ENCODE measurements at places on chromosomes 3 and 15.

DNA sequence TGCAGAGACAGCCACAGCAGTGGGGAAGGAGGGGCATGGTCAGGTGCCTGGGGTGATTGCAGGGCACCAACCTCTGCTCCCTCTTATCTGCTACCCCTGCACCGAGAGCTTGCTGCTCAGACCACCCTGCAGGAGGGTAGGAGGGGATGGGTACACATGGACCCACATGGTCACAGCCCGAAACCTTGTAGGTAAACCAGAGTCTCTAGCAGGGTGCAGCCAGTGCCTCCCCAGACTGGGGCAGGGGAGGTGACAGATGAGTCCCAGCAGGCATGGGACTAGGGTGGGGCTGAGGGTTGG lies 49.2 kb downstream of the FAH start:
- DNase-seq: no peak

- DNase-seq: no peak
These were observed 256.5 kb downstream of the THRB start for GRCh38 chr3:24237971-24238706.

DNA sequence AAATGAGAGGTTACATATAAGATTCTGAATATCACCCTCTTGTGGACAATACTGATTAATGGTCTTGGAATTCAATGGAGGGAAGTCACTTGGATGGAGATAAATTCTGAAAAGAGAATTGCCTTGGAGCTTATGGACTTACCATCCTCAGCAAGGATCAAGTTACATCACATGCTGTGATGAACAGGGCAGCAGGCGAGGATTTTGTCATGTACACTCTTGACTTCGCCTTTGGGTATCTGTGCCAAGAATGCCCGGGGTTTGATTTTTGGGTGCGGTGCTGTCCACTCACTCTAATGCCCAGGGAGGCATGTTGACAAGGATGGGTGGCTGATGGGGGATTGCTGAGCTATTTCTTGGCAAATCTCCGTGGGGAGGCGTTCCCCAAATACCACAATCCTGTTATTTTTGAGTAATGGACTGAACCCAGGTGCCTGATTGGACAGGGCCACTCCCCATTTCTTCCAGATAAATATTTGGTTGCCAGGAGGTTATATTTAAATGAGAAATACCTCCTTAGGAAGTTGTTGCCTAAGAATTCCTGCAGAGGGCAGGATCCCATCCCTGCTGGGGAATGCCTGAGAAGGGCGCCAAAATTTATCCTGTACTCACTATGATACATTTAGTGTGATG lies 96.3 kb downstream of the TPRG1 start:
- no peak for DNase-seq

- no peak for DNase-seq
These were observed 27.0 kb downstream of the SH3BP5 start for GRCh38 chr3:15305359-15305844.

GRCh38 chr15:39083213-39083612 lies 497.7 kb upstream of the THBS1 start:
- no peak for DNase-seq

GRCh38 chr3:150286390-150287147 lies 121.5 kb upstream of the TSC22D2 start:
- DNase-seq: no peak

DNA sequence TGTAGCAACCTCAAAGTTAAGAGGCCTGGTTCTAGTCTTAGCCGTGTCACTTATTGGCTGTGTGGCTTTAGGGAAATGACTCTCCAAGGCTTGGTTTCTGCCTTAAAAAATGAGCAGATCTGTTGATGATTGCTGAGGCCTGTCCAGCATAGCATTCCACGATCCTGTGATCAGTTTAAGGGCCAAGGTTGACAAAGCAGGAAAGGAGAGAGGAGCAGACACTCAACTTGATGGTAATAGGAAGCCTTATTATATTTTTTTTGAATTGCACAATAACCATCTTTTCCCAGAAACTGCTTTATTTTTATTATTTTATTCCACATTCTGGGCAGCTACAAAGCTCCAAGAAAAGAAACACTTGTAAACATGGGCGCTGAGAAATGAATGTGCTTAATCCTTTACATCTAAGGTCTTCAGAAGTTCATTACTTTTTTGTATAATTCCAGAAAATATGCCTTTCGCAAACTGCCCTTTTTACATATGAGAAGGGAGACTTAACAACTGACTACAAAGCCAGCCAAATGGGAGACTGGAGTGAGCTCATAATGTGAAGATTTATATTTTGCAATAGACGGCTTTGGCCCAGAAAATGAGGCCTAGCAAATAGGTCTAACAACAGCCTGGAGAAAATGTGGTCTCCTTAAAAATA lies 241.0 kb downstream of the ATP8B4 start:
- no peak for DNase-seq

DNA sequence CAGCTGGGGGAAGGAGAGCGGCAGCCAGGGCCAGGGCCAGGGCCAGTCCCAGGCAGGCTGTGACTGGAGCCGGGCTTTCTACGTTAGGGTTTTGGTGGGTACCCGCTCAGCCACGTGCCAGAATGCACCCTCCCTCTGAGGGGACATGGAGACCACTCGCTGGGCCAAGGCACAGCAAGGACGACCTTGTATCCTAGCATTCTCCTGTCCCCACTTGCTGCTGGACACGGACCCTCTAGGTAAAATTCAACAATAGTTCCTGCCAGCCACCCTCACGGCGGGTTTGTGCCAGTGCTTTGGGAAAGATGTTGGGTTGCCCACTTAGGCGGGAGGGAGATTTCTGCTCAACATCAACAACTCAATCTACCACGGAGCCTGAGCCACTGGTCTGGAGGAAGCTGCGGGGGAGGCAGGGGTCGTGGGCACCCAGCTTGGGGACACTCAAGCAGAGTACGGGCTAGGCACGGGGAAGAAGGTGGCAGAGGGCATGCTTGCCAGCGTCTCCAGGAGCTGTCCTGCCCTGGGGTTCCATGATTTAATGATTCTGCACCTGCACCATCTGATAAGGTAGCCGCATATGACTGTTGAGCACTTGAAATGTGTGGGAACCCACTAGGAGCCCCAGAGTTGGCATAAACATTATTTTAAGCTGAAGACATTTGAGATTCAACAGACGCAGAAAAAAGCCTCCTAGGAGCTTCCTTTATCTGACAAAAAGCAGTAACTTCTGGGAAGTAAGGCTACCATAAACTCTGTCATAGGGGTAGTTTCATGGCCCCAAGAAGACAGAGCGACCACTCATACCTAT lies 22.5 kb upstream of the C15orf39 start:
- DNase-seq: no peak

DNA sequence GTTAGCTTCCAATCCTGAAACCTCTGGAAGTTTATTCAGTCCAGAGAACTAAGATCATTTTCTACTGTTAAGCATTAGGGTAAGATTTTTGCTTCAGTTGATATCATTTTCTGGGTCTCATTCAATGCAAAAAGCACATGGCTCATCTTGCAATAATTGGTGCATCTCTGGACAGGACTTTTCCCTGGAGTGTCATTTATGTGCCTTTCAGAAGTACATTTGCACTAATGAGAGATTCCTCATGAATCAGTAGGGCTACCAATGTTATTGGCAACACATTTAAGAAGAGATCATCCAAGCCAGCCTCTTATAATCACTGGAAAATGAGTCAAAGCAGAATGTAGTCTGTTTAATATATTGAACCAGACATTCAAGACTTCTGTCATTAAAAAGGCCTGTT lies 224.2 kb upstream of the CHRNA7 start:
- no peak for DNase-seq

GRCh38 chr15:67564021-67564967 lies 21.8 kb downstream of the MAP2K5 start:
- no peak for DNase-seq

GRCh38 chr3:101999177-101999779 lies 150.0 kb downstream of the NFKBIZ start:
- no peak for DNase-seq

DNA sequence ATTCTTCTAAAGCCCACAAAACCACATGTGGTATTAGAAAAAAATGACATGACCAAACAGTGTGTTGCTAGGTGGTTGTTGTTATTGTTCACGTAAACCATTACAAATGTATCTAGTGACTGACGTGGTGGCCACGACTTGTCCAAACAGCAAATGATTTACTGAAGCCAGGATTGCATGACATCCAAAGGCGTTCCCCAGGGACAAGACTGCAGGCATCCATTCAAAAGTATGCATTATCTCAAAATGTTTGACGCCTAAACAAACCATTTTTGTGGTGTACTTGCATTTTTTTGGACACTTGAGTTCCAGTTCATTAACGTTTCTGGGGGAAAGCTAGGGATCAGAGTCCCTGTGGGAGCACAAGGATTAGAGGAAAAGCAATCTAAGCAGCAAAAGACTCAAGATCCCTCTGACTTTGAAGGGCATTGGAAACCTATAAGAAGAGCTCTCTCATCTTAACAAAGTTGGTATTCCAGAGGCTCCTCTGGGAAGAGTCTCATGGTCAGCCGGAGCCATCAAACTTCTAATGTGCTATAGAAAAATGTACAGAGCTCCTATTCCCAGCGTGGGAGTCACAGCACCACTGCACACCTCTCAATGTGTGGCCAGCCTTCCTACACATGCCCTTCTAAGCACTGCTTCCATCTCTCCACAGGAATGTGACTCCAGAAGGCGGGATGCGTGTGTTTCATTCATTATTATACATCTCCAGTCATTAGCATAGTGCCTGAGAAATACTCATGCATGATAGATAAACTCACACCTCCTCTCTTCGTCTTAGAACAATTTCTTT lies 62.9 kb downstream of the FBN1 start:
- no peak for DNase-seq

DNA sequence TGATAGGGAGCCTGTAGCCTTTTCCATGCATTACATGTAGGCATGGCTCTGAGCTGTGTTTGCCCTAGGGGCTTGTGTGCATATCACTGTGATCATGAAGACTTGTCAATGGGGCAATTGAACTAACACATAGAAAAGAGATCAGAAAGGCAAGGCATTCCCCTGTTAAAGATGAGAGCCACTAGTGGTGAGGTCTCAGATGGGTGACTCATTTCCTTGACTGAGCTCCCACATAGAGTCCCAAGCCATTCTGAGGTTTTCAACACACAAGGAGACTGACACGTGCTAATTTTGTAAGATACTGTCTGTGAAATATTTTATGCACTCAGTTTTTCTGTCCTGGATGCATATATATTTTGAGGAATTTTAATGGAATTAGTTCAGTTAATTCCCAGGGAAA lies 53.8 kb downstream of the SAMMSON start:
- DNase-seq: no peak

DNA sequence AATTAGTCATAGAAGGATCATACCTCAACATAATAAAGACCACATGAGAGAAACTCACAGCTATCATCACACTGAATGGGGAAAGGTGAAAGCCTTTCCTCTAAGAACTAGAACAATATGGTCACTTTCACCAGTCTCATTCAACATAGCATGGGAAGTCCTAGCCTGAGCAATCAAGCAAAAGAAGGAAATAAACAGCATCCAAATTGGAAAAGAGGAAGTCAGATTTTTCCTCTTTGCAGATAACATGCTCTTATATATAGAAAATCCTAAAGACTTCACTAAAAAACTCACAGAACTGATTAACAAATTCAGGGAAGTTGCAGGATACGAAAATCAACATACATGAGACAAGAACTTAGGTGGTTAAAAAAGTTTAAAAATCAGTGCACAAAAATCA lies 24.7 kb downstream of the MAP3K13 start:
- DNase-seq: no peak

- DNase-seq: no peak
These were observed 152.1 kb upstream of the TBL1XR1 start for GRCh38 chr3:177349384-177349783.

DNA sequence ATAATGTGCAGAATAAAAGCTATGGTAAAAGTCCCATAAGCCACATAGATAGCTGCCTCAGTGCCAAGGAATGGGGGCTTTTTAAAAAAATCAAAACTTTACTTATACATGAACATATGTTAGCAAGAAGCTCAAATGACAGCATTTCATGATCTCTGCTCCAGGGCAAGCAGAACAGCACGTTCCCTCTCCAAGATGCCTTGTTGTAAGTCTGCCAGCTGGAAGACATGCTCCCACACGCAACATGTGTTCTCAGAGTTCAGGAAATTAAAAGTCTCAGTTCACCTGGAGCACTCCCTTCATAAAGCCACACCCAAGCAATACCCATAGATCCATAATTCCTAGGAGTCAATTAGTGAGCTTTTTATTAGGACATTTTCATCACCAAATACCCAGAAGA lies 52.2 kb downstream of the ABI3BP start:
- DNase-seq: no peak

DNA sequence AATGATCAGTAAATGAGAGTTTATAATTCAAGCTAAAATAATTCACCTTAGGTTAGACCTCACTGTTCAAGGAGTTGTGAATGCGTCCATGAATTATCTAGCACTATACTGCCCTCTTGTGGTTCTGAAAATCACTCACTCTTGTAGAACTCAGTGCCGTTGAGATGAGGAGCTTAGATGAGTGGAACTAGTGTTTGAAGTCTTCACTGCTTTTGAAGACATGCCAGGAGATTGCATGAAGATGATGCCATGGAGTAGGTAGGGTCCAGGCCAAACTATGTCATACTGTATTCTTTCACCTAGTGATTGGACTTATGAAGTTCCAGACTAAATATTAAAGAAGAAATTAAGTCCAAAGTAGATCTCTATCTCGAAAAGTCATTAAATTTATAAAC lies 28.8 kb downstream of the LYSMD4 start:
- DNase-seq: no peak

- DNase-seq: no peak
These were observed 18.8 kb downstream of the BCL2L10 start for GRCh38 chr15:52093539-52094510.

DNA sequence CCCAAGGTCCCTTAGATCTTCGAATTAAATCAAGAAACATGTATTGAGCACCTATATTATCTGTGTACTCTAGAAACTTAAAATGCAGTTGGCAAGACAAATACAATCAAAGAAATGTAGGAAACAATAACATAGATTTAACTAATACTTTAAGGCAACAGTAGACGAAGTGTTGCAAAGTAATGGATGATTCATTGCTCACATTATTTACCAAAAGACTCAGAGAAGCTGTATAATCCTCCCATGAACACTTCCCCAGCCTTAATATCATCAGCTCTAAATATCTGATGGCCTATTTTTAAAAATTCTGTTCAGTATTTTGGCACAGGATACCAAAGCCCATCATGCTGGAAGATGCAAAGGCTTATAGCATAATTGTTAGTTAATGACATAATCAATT lies 272.1 kb upstream of the TTC14 start:
- DNase-seq: no peak

DNA sequence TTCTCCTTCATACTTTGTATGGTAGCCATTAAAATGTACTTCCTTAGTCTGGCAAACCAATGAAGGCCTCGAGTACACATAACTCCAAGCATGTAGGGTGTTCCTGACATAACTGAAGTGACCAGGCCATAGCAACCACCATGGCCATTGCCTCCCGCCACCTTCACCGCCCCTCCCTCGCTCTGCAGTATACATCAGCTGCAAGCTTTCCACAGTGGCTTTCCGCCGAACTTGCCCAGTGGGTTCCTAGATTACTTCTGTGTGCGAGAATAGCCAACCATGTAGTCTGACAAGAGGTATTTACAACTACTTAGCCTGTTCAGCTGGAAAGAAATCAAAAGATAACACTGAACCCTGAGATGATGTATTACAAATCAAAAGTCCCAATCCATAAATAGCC lies 3.4 kb upstream of the CTNNB1 start:
- no peak for DNase-seq

GRCh38 chr15:81155375-81156218 lies 21.5 kb downstream of the CFAP161 start:
- DNase-seq: no peak

- no peak for DNase-seq
These were observed 107.0 kb downstream of the UBE3A start for GRCh38 chr15:25331860-25332259.

All from stimulated activated CD4-positive, alpha-beta T cell treated with anti-CD3 and anti-CD28 coated beads, Interleukin-12 subunit alpha, Interleukin-12 subunit beta, amount 100 ng/mL, for 4 hours (primary cell).